Thoracic aorta (tissue), 2 donors: ENCODE measurements at places on chromosomes 3 and 15. TPM values are rescaled to one million over a fixed set of nuclear protein-coding genes. Genes with fewer than 3 reads are reported as not detected.

- DNase-seq, result no peak
- H3K27me3 ChIP-seq, result no peaks in the 10 kb centered on the region
- no peak overlapping the region for H3K27ac ChIP-seq
- no peaks in the 10 kb centered on the region for H3K36me3 ChIP-seq
- no peaks in the 10 kb centered on the region for H3K4me1 ChIP-seq
These were observed 35.8 kb upstream of the LRTM1 start for GRCh38 chr3:54963641-54964040.

DNA sequence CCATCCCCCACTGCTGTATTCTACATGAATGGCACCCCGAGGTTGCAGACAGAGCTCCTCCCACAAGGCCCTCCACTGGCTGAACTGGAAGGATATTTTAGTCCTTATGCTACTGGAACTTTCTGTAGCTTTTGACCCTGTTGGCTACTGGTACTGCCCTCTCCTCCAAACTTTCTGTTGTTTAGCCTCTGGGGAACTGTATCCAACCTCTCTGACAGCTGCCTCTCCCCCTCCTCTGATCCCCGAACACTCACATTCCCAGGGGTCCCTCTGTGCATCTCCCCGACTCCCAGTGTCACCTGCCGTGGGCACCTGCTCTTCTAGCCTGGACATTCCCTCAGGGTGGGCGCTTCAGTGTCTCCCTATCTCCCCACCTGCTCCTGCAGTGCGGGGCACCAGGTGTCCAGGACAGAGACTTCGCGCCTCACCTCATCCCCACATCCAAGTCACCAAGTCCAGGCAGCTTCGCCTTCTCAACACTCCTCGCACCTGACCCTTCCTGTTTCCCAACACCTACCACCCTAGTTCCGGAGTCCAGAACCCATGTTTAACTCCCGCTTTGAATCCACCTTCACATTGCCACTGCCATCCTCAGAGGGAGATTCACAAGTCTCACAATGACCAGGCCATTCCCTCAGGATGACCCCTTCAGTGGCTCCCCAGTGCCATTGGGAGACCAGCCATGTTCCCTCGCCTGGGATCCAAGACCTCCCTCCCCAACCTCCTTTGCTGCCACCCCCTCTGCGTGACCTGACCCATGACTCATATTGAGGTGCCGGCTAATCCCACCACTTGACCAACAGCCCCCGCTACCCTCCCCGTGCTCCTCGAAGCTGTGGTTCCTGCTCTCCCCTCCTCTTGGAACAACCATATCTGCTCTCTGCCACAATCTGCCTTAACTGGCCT is 34.2 kb downstream of the BDH1 start:
- peaks cover 15% of the 10 kb centered on the region for H3K4me1 ChIP-seq
- H3K36me3 ChIP-seq, result no peaks in the 10 kb centered on the region
- no peak for DNase-seq

DNA sequence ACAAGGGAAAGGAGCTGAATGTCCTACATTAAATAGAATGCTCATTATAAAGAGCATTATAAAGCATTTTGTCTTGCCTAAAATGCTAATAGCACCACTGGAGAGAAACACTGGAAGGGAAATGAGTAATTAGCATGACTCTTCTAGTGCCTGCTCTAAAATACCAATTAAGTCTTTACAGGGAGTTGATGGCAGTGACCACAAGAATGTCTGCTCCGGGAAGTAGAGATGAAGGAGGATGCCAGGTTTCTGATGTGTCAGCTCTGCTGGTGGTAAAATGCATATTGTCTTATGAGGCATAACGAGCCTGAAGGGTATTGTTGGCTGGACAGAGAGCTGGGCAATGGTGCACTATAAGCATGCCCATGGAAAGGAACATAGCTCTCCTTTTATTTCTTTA is 49.5 kb downstream of the MYLK start:
- no peaks in the 10 kb centered on the region for H3K27me3 ChIP-seq
- DNase-seq, result no peak
- H3K27ac ChIP-seq, result no peak overlapping the region
- no peaks in the 10 kb centered on the region for H3K36me3 ChIP-seq
- H3K4me1 ChIP-seq, result no peaks in the 10 kb centered on the region

DNA sequence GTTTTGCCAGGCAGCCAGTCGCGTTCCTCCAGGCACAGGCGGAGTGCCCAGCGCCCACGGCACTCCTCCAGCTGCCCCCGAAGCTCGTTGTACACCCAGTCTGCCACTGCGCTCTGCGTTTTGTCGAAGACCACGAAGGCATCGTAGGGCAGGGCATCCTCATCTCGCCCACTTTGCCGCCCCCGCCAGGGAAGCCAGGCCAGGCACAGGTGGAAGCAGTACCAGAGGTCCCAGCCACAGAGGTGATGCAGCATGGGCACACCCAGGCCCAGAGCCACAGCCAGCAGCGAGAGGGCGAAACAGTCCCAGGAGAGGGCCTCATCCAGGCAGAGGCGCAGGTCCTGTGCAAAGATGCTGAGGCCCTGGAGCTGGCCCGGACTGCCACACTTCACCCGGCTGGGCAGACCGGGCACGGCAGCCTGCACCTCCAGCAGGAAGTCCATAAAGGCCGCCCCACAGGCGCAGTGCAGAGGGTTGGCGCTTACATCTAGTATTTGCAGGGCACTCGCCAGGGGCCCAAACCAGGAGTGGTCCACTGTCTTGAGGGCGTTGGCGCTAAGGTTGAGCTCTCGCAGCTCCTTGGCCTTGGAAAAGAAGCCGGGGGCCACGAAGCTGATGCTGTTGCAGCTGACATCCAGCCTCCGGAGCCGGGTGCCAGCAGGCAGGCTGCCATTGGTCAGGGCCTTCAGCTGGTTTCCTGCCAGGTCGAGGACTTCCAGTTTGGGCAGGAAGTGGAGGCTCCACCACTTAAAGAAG is 3.7 kb downstream of the TLR9 start:
- H3K36me3 ChIP-seq, result no peaks in the 10 kb centered on the region
- H3K27me3 ChIP-seq, result no peaks in the 10 kb centered on the region
- peaks cover 5% of the 10 kb centered on the region for H3K4me1 ChIP-seq
- no peak overlapping the region for H3K27ac ChIP-seq

GRCh38 chr3:112681822-112682325 is 40.9 kb upstream of the CCDC80 start:
- no peak overlapping the region for H3K27ac ChIP-seq
- no peak for DNase-seq
- no peak overlapping the region for H3K4me3 ChIP-seq
- no peaks in the 10 kb centered on the region for H3K36me3 ChIP-seq
- H3K27me3 ChIP-seq, result no peaks in the 10 kb centered on the region

DNA sequence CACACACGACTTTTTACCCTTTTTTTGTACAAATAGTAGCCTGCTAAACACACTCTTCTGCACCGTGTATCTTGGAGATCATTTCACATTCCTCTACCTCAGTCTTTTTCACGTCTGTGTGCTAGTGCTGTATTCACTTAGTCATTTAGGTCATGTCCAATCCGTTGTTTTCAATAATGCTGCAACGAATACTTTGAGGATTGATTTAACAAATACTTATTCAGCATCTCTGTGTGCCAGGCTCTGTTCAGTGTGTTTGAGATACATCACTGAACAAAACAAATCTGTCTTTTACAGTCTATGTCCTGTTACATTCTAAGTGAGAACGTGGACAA is 882 bp downstream of the JMJD7 start:
- H3K36me3 ChIP-seq, result peaks cover 7% of the 10 kb centered on the region
- H3K27me3 ChIP-seq, result no peaks in the 10 kb centered on the region
- peaks cover 4% of the 10 kb centered on the region for H3K4me1 ChIP-seq
- no peak for DNase-seq
- H3K4me3 ChIP-seq, result peak overlapping the region; percentile 77
- peak overlapping the region; percentile 65 for H3K27ac ChIP-seq

DNA sequence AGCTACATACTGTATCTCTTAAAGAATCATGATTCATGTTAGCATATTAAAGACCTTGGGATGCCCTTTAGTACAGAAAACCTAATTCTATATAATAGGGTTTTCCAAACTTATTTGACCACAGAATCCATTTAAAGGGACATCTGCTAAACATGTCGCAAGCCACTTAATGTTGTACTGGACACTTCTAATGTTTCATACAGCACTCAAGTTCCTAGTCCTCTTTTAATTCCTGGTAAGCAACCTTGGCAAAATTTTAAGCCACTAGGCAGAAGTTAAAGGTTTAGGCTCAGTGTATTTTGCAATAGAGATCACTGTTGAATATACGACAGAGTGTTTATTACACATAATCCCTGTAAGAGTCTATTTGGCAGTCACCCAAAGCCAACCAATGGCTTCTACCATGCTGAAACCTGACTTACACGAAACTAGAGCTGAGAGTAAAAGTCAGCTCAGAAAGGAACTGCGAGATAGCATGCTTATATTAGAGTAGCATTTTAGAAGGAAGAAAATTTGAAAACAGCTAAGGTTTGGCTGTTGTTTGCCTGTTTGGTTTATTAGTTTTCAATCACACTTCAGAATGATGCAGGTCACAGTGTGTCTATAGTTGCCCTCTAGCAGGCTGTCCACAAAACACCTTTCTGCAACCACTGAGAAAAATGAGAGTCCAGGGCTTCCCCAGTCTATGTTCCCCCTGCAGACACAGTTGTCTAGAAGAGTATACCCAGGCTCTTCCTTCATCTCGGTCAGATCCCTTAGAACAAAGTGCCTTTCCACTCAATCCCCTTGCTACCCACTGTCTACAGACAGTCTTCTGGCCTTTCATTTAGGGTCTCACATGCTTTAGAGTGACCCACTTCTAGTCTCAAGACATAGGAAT is 104.4 kb downstream of the FMN1 start:
- H3K36me3 ChIP-seq, result no peaks in the 10 kb centered on the region
- H3K27ac ChIP-seq, result no peak overlapping the region
- H3K27me3 ChIP-seq, result no peaks in the 10 kb centered on the region

GRCh38 chr3:170738766-170739165 is 131.2 kb downstream of the RPL22L1 start:
- H3K36me3 ChIP-seq, result no peaks in the 10 kb centered on the region
- DNase-seq, result no peak
- H3K27ac ChIP-seq, result no peak overlapping the region
- no peak overlapping the region for H3K4me3 ChIP-seq
- no peaks in the 10 kb centered on the region for H3K27me3 ChIP-seq

GRCh38 chr3:130933801-130934345 is 40.0 kb downstream of the ATP2C1 start:
- H3K27ac ChIP-seq, result no peak overlapping the region
- no peak overlapping the region for H3K4me3 ChIP-seq
- no peaks in the 10 kb centered on the region for H3K4me1 ChIP-seq
- no peaks in the 10 kb centered on the region for H3K36me3 ChIP-seq
- DNase-seq, result no peak

- no peak overlapping the region for H3K4me3 ChIP-seq
- H3K27ac ChIP-seq, result no peak overlapping the region
- H3K4me1 ChIP-seq, result no peaks in the 10 kb centered on the region
- H3K27me3 ChIP-seq, result no peaks in the 10 kb centered on the region
- DNase-seq, result no peak
These were observed 618.6 kb downstream of the NLGN1 start for GRCh38 chr3:174016186-174016585.

DNA sequence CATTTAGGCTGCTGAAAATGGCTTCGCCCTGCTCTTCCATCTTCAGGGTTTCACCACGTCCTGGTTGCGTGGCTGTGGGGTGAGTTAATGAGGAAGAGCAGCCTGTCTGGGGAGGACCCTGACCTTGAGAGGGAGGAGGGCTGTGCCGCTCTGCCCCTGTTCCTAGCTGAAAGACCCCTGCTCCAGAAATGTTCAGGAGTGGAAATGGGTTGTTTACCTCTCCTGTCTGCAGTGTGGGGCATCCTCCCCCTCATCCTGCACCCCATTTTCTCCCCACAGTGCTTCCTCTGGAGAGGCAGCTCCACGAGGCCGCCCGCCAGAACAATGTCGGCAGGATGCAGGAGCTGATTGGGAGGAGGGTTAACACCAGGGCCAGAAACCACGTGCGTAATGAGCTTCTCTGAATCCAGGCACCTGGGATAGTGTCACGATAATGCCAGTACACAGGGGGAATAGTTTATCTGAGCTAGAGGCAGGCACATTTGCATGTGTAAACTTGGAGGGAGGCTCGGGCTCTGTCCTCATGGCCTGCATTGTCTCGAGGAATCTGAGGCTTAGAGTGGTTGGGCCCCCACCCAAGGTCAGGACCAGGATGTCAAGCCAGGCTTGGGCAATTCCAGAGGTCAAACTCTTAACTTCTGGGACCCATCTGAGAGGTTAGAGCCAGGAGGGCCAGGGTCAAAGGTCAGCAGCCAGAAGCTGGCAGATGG is 4.0 kb downstream of the ANKDD1A start:
- no peak overlapping the region for H3K27ac ChIP-seq
- DNase-seq, result no peak
- H3K36me3 ChIP-seq, result no peaks in the 10 kb centered on the region
- H3K4me3 ChIP-seq, result no peak overlapping the region
- H3K4me1 ChIP-seq, result peaks cover 22% of the 10 kb centered on the region

GRCh38 chr15:62938825-62939224 is 103.7 kb upstream of the TPM1 start:
- H3K27me3 ChIP-seq, result no peaks in the 10 kb centered on the region
- no peaks in the 10 kb centered on the region for H3K36me3 ChIP-seq
- H3K4me1 ChIP-seq, result peaks cover 23% of the 10 kb centered on the region
- H3K27ac ChIP-seq, result peak overlapping the region; percentile 13
- no peak for DNase-seq

DNA sequence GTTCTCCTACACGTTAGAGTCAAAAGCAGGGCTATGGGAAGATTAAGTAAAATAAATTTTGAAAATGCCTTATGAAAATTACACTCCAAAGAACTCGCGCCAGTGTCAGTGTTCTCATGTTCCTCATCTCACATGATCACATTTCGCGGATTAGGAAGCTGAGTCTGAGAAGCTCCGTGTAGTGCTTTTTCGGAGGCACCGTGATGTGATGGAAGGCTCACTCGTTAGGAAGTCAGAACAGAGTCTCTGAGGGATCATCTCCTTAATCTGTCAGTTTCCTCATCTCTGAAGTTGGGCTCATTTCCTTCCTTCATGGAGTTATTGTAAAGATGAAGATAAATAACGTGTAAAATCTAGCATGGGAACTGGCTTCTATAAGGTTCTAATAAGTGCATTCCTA is 3.2 kb downstream of the ADIPOQ start:
- no peak overlapping the region for H3K4me3 ChIP-seq
- H3K4me1 ChIP-seq, result peaks cover 5% of the 10 kb centered on the region
- DNase-seq, result no peak
- no peaks in the 10 kb centered on the region for H3K36me3 ChIP-seq
- no peak overlapping the region for H3K27ac ChIP-seq

GRCh38 chr3:152373379-152373778 is 104.7 kb downstream of the MBNL1 start:
- H3K27ac ChIP-seq, result no peak overlapping the region
- H3K27me3 ChIP-seq, result no peaks in the 10 kb centered on the region
- H3K4me3 ChIP-seq, result no peak overlapping the region

DNA sequence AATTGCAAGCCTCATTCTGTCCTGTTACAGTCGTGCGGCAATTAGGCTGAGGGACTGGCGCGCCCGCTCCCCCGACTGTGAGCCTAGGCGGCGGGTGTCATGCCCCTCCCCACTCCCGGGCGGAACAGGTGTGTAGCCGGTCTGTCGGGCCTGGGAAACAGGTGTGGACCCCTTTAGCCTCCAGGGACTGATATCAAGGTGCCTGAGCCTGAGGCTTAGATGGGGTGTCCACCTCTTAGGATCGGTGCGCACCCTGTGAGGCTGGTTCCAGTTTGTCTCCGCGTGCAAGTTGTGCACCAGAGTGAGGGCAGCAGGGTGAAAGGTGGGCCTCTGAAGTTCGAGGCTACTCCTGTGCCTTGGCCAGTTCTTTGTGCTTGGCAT is 686 bp downstream of the VPS8 start:
- no peak overlapping the region for H3K27ac ChIP-seq
- H3K36me3 ChIP-seq, result no peaks in the 10 kb centered on the region
- H3K27me3 ChIP-seq, result no peaks in the 10 kb centered on the region
- peak overlapping the region; percentile 87 for H3K4me3 ChIP-seq
- no peak for DNase-seq
- peaks cover 7% of the 10 kb centered on the region for H3K4me1 ChIP-seq

Gene RARRES1
- 63.8 TPM for total RNA-seq
